IMR-90 (cell line): ENCODE measurements at places on chromosomes 6 and 20. TPM values are rescaled to one million over a fixed set of nuclear protein-coding genes. Genes with fewer than 3 reads are reported as not detected.

OTOR gene
- not detected in 2 replicates for total RNA-seq

WFDC10A gene
- total RNA-seq = not detected in 2 replicates

FNDC1 gene
- not detected in 2 replicates for total RNA-seq

COL21A1 gene
- total RNA-seq = not detected in 2 replicates

CMTR1 gene
- 30.1 and 32.5 TPM in 2 replicates for total RNA-seq

SIRPA gene
- total RNA-seq = 9.7 and 9.9 TPM in 2 replicates
